Hematopoietic multipotent progenitor cell treated with erythropoietin and hydrocortisone succinate and interleukin-3 and kit ligand, for 17 days (in vitro differentiated cells): ENCODE measurements at places on chromosomes 11 and 22.

DNA sequence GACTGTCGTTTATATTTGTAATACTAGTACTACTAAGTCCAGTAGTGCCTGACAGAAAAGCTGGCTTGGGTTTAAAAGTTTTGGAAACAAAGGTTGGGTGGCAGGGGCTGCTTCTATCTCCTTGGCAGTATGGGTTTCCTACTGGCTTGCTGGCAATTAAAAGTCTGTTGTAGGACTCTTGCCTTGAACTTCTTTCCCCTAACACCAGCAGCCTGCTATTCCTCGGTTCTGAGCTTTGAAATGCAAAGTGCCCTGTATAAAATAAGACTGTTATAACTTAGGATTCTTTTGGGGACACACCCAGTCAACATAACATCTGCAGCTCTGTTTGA lies 1.3 kb downstream of the RNF169 start:
- DNase-seq: no peak

GRCh38 chr11:117836077-117836960 lies 11.8 kb upstream of the FXYD2 start:
- no peak for DNase-seq

GRCh38 chr11:121500275-121500674 lies 47.5 kb upstream of the SORL1-AS1 start:
- DNase-seq: no peak

GRCh38 chr22:43658823-43659222 lies 153.3 kb downstream of the EFCAB6 start:
- DNase-seq: no peak

DNA sequence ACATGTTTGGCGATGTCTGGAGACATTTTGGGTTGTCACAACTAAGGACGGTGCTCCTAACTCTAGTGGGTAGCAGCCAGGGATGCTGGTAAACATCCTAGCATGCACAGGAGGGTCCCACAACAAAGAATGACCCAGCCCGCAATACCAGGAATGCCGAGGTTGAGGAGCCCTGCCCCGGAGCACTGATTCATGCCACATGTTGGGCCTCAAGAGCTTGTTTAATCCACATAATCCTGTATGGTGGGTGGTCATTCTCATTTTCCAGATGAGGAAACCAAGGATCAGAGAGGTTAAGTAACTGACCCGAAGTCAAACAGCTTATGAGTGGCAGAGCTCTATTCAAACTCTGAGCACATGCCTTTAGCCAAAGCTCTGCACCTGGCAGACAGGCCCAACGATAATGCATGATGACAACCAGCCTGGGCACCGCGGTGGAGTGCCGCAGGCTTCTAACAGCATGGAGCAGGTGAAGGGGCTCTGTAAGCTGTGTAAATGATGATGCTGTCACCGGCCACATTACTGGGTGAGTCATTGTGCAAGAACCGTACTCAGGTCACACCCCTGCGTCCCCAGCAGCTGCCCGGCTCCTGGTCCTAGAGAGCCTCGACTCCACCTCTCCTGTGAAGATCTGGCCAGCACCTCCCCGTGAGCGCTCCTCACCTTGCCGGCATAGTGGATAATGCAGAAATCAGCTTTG lies 58.6 kb downstream of the APOL1 start:
- DNase-seq: no peak

GRCh38 chr11:4092026-4092425 lies 2.6 kb upstream of the RRM1 start:
- peak; percentile 64 for DNase-seq

GRCh38 chr22:17319546-17319945 lies 49.7 kb upstream of the CECR2 start:
- no peak for DNase-seq

DNA sequence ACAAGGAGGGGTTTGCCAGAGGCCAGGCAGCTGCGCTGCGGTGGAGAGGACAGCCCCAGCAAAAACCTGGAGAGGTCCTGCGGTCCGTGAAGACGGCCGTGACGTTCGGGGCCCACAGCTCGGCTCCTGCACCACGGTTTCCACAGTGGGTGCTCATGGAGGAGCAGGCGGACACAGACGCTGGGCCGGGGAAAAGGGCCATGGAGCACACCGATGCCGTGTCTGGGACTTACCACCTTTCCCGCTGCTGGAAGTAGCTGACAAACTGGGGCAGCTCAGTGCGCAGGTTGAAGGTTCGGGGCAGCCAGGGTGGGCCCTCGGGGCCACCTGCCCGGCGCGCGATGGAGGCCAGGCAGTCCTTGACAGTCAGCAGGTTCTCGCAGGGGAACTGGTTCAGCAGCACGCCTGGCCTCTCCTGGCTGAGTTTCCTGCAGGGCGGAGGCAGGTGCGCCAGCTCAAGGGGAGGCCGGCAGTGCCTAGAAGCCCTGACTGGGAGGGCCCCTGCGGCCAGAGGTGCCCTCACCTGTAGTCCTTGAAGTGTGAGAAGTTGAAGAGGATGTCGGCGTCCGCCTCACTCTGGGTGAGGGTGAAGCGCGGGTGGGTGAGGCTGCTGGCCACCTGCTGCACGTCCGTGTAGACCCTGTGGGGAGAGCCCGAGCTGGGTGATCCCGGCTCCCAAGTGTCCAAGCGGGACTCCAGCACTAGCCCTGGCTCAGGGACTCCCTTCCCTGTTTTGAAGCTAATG lies 12.8 kb downstream of the TTLL12 start:
- DNase-seq: no peak

DNA sequence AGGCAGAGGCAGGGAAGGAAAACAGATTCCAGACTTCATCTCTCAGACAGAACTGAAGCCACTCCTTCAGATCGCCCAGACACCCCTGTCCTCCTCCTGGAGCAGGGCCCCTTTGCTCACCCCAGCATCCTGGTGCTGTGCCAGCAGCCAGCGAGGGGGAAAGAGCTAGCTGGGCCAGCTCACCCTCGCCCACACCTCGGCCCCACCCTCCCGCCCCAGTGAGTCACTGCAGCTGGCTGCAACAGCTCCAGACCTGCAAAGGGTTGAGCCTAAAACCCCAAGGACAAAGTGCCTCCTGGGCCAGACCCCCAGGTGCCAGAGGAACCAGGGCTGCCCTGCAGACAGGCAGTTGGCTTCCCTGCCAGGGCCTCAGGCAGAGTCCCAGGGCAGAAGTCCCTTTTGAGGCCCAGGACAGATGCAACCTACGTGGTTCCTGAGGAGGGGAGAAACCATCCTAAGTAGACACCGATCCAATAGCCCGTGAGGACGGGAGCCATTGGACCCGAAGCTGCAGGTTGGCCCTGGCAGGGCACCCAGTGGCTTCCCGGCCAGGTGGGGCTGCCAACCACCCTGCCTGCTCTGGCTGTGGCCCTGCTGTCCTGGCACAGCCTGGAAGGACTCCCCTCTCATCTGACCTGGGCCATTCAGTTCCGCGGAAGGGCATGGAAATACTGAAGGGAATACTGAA lies 7.2 kb downstream of the AHNAK start:
- peak; percentile 34 for DNase-seq

GRCh38 chr11:128881221-128881620 lies 9.9 kb upstream of the KCNJ5 start:
- no peak for DNase-seq

DNA sequence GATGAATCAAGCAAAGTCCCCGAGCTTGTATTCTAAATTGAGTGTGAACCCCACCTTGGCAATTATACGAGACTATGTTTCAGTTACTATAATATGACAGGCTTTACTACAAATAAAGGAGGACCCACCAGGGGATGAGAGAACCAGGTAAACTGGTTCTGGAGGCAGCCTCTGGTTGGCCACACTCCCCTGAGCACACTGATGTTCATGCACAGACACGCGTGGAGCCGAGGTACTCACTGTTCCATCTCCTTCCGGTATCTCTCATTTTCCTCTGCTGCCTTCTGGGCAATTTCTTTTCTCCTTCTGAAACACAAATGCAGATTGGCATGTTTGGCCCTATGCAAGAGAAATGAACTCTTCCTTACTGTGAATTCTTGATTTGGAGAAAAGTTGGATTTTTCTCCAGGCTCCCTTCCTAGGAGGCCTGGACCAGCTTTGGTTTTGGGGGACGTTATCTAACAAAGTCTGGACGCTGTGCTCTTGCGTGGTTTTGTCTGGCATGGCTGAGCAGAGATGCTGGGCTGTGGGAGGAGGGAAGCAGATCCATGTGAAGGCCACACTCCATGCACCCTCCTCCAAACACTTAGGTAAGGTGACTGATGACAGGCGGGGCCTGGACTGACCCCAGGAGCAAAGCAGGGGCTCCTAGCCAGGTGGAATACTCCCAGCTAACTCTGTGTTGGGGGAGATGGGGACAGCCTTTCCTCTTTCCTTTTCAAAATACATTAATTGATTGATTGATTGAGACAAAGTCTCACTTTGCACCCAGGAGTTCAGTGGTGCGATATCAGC lies 22.9 kb downstream of the USH1C start:
- no peak for DNase-seq

DNA sequence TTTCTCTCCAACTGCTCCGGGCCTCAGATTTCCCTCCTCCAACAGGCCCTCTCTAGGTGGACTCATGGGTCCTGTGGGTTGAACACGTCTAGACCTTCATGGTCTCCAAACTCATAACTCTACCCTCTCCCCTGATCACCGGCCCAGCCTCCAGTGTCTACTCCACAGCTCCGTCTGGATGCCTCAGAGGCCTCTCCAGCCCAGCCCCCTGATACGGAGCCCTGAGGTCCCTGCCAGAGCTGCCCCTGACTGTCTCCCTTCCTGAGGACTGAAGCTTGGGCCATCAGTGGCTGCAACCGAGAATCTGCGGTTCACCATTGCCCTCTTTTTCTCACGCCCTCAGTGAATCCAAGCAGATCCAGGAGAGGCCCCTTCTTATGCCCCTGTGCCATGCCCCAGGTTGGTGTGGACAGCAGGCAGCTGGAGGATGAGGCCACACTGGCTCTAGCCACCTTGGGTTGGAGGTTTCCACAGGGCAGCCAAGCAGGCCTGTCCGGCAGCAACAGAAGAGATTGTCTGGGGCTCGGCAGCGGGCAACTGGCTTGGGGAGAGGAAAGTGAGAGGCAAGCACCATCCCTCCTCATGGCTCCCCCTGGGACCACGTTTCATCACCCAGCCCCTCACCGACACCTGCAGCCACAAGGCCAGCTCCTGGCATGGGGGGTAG lies 104.6 kb upstream of the FGF3 start:
- DNase-seq: no peak

DNA sequence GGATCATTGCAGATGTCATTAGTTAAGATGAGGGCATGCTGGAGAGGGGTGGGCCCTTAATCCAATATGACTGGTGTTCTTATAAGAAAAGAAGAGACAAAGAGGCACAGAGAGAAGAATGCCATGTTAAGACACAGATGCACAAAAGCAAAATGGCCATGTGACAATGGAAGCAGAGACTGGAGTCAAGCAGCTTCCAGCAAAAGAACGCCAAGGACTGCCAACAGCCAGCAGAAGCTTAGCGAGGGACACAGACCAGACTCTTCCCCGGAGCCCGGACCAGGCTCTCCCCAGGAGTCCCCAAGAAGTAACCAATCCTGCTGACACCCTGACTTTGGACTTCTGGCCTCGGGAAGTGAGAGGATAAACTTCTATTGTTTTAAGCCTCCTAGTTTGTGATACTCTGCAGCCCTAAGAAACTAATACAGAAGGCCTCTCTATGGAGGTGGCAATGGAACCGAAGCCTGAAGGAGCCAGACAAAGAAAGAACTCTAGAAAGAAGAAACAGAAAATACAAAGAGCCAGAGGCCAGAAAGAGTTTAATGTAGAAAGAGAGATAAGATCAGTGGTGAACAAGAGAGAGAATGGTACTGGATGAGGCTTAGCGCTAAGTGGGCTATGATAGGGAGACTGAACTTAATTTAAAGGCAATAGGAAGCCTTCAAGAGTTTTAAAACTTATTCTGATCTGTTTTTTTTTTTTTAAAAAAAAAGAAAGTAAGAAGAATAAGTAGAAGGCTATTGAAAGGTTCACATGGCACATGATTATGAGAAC lies 27.7 kb downstream of the PRCP start:
- DNase-seq: no peak

GRCh38 chr11:83056204-83056603 lies 15.5 kb downstream of the RAB30 start:
- no peak for DNase-seq

DNA sequence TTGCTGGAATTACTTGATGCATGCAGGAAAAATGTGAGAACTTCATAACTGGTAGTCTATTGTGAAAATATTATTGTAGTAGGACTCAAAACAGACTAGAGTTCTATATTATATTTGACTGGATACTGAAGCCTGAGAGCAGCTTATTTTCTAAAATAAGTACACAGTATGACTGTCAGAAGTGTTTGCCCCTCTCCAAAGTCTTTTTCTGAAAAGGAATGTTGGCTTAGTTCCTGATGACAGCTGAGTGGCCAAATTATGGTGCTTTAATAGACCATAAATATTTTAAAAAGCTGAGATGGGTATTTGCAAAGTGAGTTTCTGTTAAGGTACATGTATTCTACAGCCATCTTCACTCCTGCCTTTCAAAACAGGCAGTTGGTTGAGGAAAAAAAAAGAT lies 13.1 kb downstream of the ZBED5 start:
- no peak for DNase-seq

DNA sequence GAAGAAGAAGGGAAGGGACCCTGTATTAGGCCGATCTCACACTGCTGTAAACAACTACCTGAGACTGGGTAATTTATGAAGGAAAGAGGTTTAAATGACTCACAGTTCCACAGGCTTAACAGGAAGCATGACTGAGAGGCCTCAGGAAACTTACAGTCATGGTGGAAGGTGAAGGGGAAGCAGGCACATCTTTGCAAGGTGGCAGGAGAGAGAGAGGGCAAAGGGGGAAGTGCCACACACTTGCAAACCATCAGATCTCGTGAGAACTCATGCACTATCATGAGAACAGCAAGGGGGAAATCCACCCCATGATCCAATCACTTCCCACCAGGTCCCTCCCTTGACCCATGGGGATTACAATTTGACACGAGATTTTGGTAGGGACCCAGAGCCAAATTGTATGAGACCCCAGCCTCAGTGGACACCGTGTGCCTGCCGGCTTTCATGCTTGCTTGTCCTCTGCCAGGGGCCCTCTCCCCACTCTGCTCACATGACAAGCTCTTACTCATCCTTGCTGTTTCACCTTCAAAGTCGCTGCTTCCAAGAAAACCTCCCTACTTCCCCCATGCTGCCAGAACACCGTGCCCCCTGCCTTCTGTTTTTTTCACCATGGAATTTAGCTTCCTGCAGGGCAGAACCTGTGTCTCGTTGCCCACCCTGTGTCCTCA lies 23.3 kb upstream of the PPFIA1 start:
- no peak for DNase-seq

DNA sequence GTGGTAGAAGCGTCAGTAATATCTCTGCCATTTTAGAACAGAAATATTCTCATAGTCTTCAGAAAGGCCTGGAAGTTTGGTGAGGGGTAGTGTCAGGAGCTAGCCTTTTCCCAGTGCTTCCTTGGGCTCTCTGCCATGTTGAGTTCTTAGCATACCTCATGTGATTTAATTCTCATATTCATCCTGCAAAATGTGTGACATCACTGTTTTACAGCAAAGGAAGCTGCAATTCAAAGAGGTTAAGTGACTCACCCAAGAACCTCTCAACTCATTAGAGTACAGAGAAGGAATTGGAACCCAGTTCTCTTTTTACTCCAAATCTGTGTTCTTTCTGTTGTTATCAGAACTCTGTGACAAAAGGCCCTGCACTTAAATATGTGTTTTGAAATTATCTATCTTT lies 72.1 kb downstream of the RNF169 start:
- no peak for DNase-seq
